Mesothelial cell of epicardium (in vitro differentiated cells): ENCODE measurements at places on chromosomes 12 and 14. TPM values are rescaled to one million over a fixed set of nuclear protein-coding genes. Genes with fewer than 3 reads are reported as not detected.

DNA sequence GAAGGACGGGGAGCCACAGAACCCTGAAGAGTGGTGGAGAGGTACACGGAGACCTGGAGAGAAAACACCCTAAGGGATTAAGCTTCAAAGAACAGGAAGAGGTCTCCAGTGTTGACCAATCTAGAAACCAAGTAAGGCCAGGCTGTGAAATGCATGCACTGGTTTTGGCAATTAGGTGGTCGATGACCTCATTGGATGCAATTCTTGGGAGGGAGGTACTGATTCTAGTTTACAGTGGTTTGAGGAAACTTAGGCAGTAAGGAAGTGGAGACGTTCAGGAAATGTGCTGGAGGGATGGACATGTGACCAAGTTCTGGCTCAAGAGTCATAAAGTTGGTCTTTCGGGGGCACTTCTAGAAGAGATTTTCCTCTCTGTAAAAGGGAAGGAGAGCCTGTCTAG, 91.3 kb upstream of the CEP83 start:
- no peaks in the 10 kb centered on the region for H3K27me3 ChIP-seq
- no peaks in the 10 kb centered on the region for H3K4me1 ChIP-seq
- DNase-seq, result no peak
- no peaks in the 10 kb centered on the region for H3K36me3 ChIP-seq

DNA sequence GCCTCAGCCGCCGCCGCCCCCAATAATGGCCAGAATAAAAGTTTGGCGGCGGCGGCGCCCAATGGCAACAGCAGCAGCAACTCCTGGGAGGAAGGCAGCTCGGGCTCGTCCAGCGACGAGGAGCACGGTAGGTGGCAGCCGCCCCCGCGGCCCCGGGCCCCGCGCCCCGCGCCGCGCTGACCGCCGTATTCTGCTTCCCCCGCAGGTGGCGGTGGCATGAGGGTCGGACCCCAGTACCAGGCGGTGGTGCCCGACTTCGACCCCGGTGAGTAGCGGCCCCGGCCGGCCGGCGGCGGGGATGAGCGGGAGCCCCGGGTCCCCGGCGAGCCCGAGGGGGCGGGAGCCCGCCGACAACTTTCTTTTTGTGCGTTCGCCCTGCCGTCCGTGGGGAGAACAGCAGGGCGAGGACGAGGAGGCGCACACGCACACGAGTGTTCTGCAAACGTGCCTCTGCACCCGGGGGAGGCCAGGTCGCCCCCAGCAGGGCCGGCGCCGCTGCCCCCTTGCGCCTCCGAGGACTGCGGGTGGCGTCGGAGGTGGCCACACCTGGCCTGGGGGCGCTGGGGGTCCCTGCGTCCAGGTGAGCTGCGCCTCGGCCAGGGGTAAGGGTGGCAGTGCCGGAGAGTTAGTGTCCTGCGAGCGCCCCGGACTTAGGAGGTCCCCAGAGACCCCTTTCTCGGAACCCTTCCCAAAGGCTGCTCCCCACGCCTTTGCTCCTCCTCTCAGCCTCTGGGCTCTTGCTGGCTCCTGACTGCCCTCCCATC, 794 bp downstream of the RCOR1 start:
- H3K27ac ChIP-seq, result peak overlapping the region; percentile 94
- no peaks in the 10 kb centered on the region for H3K27me3 ChIP-seq
- peak overlapping the region; percentile 89 for H3K4me3 ChIP-seq
- peaks cover 47% of the 10 kb centered on the region for H3K4me1 ChIP-seq
- H3K36me3 ChIP-seq, result no peaks in the 10 kb centered on the region

DNA sequence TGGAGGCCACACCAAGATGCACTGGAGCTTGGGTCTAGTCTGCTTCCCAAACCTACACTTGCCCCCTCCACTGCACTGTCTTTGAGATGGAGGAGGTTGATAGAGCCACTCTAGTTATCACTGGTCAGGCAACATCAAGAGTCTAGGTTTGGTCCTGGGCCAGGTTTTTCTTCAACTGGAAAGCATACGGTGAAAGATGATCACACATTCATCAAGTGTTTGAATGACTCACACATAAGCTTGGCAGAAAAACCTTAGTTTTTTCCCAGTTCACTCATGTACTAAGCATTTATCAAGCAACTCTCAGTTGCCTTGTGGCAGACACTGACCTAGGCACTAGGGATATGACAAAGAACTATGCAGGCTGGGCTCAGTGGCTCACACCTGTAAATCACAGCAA, 84.5 kb downstream of the PLEKHG3 start:
- no peak overlapping the region for H3K4me3 ChIP-seq
- no peaks in the 10 kb centered on the region for H3K27me3 ChIP-seq
- H3K27ac ChIP-seq, result no peak overlapping the region
- no peak for DNase-seq
- peaks cover 6% of the 10 kb centered on the region for H3K36me3 ChIP-seq

GRCh38 chr14:80867091-80867490, 74.4 kb downstream of the CEP128 start:
- no peak for DNase-seq
- no peak overlapping the region for H3K4me3 ChIP-seq
- peaks cover 36% of the 10 kb centered on the region for H3K36me3 ChIP-seq

GRCh38 chr12:111414711-111415252, 9.1 kb downstream of the SH2B3 start:
- no peaks in the 10 kb centered on the region for H3K27me3 ChIP-seq
- H3K4me3 ChIP-seq, result no peak overlapping the region
- no peak overlapping the region for H3K27ac ChIP-seq
- no peaks in the 10 kb centered on the region for H3K36me3 ChIP-seq
- no peaks in the 10 kb centered on the region for H3K4me1 ChIP-seq
- DNase-seq, result no peak

DNA sequence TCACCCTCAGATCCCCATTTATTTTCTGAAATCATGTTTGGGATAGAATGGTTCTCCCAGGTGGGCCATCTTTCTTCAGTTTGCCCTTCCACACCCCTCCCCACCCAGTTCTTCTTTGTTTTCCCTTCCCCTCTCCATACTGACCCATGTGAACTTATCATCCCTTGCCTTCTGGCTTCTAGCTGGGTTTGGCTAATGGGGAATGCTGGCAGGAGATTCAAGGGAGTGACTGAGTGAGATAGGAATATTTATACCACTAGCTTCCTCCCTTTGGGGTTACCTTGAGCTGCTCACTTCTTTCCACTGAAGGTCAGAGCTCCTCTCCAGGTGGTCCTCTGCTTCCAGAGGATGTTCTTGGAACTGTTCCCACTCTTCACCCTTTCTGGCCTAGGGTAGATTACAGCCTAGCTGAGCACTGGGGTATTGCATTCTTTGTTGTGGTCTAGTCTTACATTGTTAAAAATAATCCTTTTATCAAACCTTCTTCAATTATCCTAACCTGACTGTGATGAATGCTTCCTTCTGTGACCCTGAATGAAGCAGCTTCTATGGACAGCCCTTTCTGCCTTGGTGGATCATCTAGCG, 88.3 kb upstream of the ATP2B1 start:
- no peak overlapping the region for H3K27ac ChIP-seq
- no peak for DNase-seq
- no peaks in the 10 kb centered on the region for H3K36me3 ChIP-seq
- no peaks in the 10 kb centered on the region for H3K27me3 ChIP-seq

DNA sequence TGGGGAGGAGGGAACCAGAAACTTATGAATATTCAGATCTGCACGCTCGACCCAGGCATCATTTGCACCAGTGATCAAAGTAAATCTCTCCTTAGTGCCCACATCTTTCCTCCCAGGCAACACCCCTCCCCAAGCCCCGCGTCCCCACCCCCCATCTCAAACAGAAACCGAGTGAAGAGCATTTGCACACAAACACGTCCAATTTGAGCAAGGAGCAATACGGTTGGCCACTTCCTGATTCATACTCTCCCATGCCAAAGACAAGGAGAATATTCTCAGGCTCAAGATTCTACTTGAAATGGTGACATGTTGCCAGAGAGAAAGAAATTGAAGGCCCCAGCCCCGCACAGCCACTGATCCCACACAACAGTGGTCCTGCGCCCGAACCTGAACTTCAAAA, 7.1 kb downstream of the FOXN3 start:
- peaks cover 33% of the 10 kb centered on the region for H3K36me3 ChIP-seq
- H3K27ac ChIP-seq, result peak overlapping the region; percentile 47
- H3K4me1 ChIP-seq, result peaks cover 26% of the 10 kb centered on the region
- H3K27me3 ChIP-seq, result no peaks in the 10 kb centered on the region
- no peak overlapping the region for H3K4me3 ChIP-seq
- DNase-seq, result no peak

IFT43 gene
- total RNA-seq, result 39.8 to 46.0 TPM (median 43.4 TPM) in 3 replicates
